ENCODE measurements at places on chromosomes 4 and X.

- peak; percentile 38 for DNase-seq
Observed at GRCh38 chrX:72238721-72239475, at the start of gene ERCC6L. ERCC6L (minus strand) TSS chrX:72239027; CDS start chrX:72238911, 116 bp downstream.

DNA sequence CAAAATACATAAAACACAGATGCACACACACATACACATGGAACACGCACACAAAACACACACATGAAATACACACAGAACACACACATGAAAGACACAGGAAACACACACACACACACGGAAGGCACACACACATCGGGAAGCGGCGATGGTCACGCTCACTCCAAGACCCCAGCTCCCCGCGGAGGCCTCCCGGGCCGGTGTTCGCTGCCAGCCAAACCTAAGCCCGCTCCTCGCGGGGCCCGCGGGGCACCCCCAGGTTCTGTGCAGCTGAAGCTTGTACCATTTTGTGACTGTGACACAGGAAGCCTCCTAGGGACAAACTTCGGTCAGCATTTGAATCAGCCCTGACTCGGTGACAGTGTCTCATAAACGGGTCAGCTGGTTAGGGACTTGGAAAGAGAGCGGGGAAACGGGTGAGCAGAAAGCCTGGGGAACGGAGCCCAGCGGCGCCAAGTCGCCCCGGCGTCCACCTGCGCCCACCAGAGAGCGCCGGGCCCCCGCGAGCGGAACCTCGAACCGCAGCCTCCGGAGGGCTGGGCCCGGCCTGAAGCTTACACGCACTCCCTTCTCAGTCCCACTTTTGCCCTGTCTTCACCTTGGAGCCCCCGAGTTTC, 32.1 kb downstream of the F11 start:
- DNase-seq, result no peak

- DNase-seq, result no peak
Observed at GRCh38 chr4:48079972-48080391, 54.1 kb downstream of the TXK start.

- no peak for DNase-seq
Observed at GRCh38 chrX:141214196-141214595, 28.1 kb downstream of the SPANXC start.

DNA sequence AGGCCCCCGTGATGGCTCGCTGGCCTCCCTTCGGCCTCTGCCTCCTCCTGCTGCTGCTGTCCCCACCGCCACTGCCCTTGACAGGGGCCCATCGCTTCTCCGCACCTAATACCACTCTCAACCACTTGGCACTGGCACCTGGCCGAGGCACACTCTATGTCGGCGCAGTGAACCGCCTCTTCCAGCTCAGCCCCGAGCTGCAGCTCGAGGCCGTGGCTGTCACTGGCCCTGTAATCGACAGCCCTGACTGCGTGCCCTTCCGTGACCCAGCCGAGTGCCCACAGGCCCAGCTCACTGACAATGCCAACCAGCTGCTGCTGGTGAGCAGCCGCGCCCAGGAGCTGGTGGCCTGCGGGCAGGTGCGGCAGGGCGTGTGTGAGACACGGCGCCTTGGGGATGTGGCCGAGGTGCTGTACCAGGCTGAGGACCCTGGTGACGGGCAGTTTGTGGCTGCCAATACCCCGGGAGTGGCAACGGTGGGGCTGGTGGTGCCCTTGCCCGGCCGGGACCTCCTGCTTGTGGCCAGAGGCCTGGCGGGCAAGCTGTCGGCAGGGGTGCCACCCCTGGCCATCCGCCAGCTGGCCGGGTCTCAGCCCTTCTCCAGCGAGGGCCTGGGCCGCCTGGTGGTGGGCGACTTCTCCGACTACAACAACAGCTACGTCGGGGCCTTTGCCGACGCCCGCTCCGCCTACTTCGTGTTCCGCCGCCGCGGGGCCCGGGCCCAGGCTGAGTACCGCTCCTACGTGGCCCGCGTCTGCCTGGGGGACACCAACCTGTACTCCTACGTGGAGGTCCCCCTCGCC, 3.0 kb downstream of the PLXNB3 start:
- no peak for DNase-seq

- no peak for DNase-seq
Observed at GRCh38 chrX:47278691-47279090, 45.9 kb downstream of the USP11 start.

GRCh38 chrX:9867226-9867625, 81.0 kb downstream of the SHROOM2 start:
- DNase-seq, result no peak

DNA sequence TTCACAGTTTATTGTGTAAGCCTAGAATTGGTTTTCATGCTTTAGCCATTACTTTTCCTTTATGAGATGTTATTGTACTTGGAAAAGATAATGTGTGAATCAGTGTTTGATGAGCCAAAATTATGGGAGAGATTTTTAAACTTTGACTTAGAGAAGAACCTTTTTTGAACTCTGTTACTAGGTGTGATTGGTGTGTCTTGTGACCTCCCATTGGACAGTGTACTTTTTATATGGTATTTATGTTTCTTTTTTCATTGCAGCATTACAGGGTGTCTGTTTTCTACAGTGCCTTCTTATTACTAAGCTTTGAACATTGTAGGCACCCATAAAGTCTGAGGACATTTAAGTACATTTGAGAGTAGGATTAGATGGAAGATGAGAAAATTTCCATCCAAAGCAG, 91.1 kb downstream of the SLC4A4 start:
- no peak for DNase-seq

GRCh38 chr4:13957871-13958270, 330.3 kb upstream of the BOD1L1 start:
- no peak for DNase-seq

DNA sequence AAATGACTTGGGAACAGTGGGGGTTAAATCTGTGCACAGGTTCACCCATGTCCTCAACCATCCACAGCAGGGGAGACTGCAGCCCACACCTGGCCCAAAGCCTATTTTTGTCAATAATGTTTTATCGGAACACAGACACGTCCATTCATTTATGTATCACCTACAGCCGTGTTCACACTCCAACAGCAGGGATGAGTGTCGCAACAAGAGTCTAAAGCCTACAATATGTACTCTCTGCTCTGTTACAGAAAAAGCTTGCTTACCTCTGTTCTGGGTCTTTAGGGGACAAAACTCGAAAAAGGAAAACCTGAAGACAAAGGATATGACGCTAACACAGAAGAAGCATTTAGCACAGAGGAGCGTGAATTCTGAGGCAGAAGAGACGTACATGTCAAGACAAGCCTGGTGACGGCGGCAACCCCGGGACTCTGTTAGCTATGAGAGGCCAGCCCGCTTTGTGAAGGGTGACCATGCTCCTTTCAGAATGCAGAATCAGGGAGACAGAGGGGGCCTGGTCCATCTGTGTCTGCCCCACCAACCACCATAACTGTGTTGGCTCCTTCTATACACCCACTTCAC, 45.5 kb downstream of the AFAP1 start:
- no peak for DNase-seq

DNA sequence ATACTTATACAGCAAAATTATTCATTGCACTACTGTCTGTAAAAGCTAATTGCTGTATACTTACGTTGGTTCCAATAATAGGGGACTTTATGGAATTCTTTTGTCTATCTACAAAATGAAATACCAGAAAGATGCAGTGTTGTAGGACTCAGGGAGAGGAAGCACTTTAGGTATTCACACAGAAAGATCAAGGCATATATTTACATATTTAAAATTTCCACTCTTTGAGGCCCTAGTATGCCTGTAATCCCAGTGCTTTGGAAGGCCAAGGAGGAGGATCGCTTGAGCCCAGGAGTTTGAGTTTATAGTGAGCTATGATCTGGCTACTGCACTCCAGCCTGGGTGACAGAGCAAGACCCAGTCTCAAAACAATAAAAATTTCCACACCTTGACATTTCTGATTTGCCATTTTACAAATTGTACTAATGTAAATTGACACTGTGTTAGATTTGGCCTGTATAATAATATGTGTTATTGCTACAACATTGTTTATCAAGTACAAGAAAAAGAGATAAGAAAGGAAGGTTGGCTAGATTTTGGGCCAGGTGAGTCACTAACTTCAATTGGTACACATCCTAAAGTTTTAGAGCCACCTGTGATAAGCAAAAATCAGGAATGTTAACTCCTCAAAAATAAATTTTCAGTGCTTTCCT, 35.1 kb downstream of the ADGRA3 start:
- no peak for DNase-seq

- no peak for DNase-seq
Observed at GRCh38 chr4:16082041-16082425, 1.8 kb downstream of the PROM1 start.

DNA sequence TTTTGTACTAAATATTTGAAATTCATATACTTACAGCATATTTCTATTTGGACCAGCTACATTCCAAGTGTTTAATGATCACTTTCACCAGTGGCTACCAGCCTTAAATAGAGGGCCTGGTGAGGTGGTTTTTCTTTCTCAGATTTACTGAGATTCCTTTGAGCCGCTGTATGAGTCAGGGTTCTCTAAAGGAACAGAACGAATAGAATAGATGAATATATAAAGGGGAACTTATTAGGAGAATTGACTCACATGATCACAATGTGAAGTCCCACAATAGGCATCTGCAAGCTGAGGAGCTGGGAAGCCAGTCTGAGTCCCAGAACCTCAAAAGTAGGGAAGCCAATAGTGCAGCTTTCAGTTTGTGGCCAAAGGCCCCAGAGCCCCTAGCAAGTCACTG, 146.2 kb upstream of the TLL1 start:
- DNase-seq, result no peak

- no peak for DNase-seq
Observed at GRCh38 chr4:139761461-139761860, 95.8 kb downstream of the MGST2 start.

DNA sequence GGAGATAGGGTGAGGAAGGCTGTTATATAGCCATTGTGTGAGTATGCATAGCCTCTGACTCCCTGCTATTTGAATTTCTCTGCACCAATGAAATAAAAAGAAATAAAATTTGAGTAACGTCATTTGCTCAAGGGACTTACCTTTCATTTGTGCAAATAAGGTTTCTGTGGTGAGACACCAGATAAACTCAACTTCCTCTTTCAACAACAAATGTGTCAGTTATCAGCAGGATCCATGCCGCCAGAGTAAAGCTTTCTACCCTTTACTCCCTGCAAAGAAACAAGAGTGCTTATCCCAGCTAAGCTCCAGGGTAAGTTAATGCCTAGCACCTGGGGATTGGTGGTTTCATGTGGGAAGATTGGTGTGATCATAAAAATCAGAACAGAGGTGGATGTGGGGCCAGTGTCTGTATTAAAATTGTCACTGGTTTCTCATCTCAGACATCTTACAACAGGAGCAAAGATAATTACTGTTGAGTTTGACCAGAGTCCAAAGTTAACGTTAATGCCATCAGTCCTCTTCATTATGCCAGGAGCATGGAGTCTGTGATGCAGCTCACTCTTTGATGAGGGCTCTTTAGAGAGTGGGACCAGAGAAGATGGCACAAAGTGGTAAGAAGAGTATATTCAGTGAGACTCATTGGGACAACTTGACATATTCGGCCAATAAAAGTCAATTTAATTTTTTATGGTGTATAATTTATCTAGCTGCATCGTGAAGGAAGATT, at the start of gene P2RY10:
P2RY10 (plus strand) TSS at position 206 of the 727 bp plus-strand sequence. CDS start 15,130 bp downstream, outside the sequence.
- peak; percentile 5 for DNase-seq

DNA sequence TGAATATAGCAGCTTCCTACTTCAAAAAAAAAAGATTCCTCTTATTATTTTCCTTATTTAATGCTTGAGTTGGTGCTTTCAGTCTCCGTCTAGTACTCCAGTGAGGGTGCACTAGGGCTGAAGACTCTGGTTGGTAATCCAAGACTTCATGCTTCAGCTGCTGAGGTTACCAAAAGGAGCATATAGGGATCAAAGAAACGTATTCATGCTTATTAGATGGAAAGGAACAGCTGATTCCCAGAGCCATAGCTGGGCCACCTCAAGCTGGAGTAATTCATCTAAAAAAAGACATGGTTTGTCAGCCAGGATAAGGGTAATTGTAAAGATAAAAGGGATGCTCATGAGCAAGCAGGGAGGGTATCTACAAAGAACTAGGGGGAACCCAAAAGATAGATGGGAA, 131.7 kb upstream of the FAM47B start:
- DNase-seq, result no peak

All from activated CD8-positive, alpha-beta memory T cell treated with anti-CD3 and anti-CD28 coated beads for 1 hour (primary cell).